Activated CD4-positive, alpha-beta T cell treated with anti-CD3 and anti-CD28 coated beads for 36 hours (primary cell): ENCODE measurements at places on chromosomes 11 and 22.
A peak's percentile ranks its signal among the peaks of the same experiment; 100 is the strongest.

- H3K36me3 ChIP-seq = peaks cover 4% of the 10 kb centered on the region
- peaks cover 59% of the 10 kb centered on the region for H3K4me1 ChIP-seq
- peak; percentile 74 for DNase-seq
- H3K27ac ChIP-seq = peak overlapping the region; percentile 94
Measured at GRCh38 chr22:37082251-37082873, 27.2 kb downstream of the TMPRSS6 start.

GRCh38 chr11:64878494-64879243 is at the start of gene EHD1:
Gene EHD1, minus strand, starts transcription at chr11:64878621. Its CDS starts 157 bp downstream, at chr11:64878464.
- H3K4me3 ChIP-seq = peak within 1 kb of the TSS; percentile 92
- no peaks in the 10 kb centered on the region for H3K27me3 ChIP-seq
- peaks cover 60% of the 10 kb centered on the region for H3K4me1 ChIP-seq
- peak within 1 kb of the TSS; percentile 97 for H3K27ac ChIP-seq

DNA sequence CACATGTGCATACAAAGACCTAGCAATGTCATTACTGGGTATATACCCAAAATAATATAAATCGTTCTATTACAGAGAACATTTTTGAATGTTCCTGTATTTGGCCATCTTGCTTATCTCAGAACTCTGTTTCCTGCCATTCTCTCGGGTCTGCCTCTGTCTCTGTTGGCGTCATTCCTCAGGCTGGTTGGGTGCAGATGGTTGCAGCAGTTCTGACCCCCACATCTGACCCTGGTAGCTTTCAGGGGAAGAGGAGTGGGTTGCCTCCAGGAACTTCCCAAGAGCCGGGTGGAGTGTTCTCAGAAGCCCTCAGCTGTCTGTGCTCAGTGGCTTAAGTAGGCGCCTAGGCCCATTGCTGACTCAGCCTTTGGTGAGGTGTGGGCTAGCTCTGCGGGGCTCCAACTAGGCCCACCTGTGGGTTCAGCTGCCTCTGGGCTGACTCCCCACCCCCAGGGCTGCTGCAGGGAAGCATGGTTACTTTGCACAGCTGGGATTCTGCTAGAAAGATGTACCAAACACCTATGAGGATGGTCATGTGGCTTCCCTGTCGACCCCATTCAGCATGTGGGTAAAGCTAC is 114.0 kb downstream of the TBC1D22A start:
- H3K36me3 ChIP-seq = peaks cover 15% of the 10 kb centered on the region
- DNase-seq = no peak
- H3K27me3 ChIP-seq = no peaks in the 10 kb centered on the region
- H3K4me1 ChIP-seq = peaks cover 13% of the 10 kb centered on the region
- H3K27ac ChIP-seq = no peak overlapping the region

GRCh38 chr11:22193348-22194051 is 615 bp downstream of the ANO5 start:
- H3K27ac ChIP-seq = no peak overlapping the region
- peaks cover 12% of the 10 kb centered on the region for H3K4me1 ChIP-seq
- DNase-seq = peak; percentile 4
- H3K36me3 ChIP-seq = no peaks in the 10 kb centered on the region
- H3K4me3 ChIP-seq = no peak overlapping the region
- peaks cover 38% of the 10 kb centered on the region for H3K27me3 ChIP-seq

GRCh38 chr11:94793002-94793401 is 24.8 kb downstream of the AMOTL1 start:
- no peak overlapping the region for H3K27ac ChIP-seq
- H3K4me1 ChIP-seq = no peaks in the 10 kb centered on the region
- DNase-seq = no peak
- no peak overlapping the region for H3K4me3 ChIP-seq
- H3K36me3 ChIP-seq = no peaks in the 10 kb centered on the region

- H3K4me1 ChIP-seq = peaks cover 13% of the 10 kb centered on the region
- H3K27ac ChIP-seq = no peak overlapping the region
- peaks cover 3% of the 10 kb centered on the region for H3K27me3 ChIP-seq
- no peak for DNase-seq
- H3K36me3 ChIP-seq = no peaks in the 10 kb centered on the region
Measured at GRCh38 chr11:64990222-64990923, 6.4 kb downstream of the BATF2 start.

DNA sequence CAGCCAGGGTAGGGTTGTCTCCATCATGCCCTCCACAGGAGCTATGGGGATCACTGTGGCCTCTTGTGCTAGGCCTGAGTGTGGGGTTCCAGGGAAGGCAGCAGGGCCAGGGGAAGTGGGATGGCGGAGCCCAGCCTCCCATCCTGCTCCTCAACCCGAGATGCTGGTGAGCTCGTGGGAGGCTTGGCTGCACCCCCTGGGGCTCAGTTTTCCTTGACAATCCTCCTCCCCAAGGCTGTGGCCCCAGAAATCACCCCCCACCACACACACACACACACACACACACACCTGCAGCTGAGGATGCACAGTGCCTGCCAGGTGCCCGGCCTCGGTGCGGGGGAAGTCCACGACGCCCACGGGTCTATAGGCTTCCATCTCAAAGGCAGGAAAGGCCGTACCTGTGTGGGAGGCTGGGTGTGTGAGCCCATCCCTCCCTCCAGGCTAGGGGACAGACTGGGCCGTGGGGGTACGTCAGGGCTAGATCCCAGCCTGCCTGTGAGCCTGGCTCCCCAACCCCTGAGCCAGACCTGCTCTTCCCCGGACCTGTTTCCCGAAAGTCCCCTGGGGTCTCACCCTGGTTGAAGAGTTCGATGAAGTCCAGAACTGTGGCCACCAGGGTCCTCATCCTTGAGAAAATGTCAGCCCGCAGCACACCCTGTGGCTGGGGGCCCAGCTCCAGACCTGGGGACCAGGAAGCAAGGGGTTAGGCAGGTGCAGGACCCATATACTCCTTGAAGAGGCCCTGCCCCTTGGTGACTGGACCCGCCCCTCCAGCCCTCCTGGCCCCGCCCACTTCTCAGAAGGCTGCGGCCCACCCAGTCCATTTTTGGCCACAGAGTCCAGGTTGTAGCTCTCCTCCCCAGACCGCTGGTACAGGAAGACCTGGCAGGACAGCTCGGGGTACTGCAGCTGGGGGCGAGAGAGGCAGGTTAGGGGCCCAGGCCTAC is 5.2 kb upstream of the TBX10 start:
- no peaks in the 10 kb centered on the region for H3K27me3 ChIP-seq
- no peak for DNase-seq
- H3K27ac ChIP-seq = no peak overlapping the region
- H3K4me1 ChIP-seq = peaks cover 25% of the 10 kb centered on the region
- no peak overlapping the region for H3K4me3 ChIP-seq

- H3K27me3 ChIP-seq = peaks cover 19% of the 10 kb centered on the region
- no peak overlapping the region for H3K4me3 ChIP-seq
- H3K36me3 ChIP-seq = no peaks in the 10 kb centered on the region
- DNase-seq = no peak
Measured at GRCh38 chr11:115167456-115167855, 336.8 kb downstream of the CADM1 start.

DNA sequence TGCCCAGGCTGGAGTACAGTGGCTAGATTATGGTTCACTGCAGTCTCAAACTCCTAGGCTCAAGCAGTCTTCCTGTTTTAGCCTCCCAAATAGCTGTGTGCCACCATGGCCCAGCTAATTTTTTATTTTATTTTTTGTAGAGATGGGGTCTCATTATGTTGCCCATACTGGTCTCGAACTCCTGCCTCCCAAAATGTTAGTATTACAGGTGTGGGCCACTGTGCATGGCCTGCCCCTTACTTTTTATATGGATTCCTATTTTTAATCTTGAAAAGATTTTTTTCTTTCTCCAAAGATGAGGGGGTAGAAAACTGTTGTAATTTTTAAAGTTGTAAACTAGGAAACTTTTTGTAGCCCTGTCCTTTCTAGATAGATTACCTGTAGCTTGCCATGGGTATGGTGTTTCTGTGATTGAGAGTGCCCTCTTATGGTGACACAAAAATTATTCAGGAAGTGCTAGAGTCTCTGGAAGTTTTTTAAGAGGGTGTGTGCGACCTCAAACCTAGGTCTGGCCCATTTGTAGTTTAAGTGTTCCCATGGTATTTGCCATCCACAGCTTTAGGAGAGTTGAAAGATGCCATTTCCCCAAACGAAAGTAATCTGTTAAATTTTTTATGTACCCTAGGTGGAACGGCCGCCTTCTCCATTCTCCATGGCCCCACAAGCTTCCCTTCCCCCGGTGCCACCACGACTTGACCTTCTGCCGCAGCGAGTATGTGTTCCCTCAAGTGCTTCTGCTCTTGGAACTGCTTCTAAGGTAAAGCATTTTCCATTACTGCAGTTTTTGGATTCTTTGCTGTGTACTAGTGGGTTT is 32.4 kb downstream of the MCAM start:
- H3K36me3 ChIP-seq = peaks cover 21% of the 10 kb centered on the region
- no peak for DNase-seq
- no peaks in the 10 kb centered on the region for H3K27me3 ChIP-seq

DNA sequence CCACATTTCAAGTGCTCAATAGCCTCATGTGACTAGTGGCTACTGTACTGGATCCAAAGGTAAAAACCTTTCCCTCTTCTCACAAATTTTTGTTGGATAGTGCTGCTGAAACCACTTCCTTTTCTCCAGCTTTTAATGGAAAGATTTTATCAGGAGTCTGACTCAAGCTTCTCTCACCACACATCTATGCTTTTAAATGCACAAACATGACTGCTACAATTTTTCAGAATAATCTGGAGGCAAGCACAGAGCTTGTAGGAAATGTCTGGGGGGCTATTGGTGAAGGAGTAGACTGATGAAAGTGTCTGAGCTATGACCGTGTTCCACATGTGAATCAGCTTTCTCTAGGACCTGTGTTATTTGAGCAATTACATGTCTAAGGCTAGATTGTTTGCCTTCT is 101.1 kb upstream of the FAT3 start:
- no peak overlapping the region for H3K27ac ChIP-seq
- H3K4me1 ChIP-seq = no peaks in the 10 kb centered on the region
- H3K4me3 ChIP-seq = no peak overlapping the region
- DNase-seq = no peak
- H3K27me3 ChIP-seq = no peaks in the 10 kb centered on the region

DNA sequence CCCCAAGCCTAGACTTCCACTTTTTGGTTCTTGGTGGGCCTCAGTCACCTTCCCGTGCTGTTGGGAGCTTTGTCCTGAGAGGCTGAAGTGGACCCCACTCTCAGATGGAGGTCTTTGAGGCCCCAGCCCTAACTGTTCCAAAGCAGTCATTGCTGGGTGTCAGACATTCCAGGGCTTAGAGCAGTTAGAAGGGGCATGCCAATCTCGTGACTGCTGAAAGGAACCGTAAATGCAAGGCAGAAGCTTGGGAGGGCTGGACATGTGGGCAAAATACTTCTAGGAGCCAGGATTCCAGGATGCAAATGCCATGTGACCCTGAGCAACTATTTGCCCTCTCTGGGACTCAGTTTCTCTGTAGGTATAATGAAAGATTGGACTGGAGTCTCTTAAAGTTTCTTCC is 118.8 kb upstream of the CRYBB3 start:
- H3K27ac ChIP-seq = no peak overlapping the region
- no peaks in the 10 kb centered on the region for H3K27me3 ChIP-seq
- no peak overlapping the region for H3K4me3 ChIP-seq
- H3K4me1 ChIP-seq = peaks cover 76% of the 10 kb centered on the region
- no peak for DNase-seq

- H3K4me1 ChIP-seq = no peaks in the 10 kb centered on the region
- no peaks in the 10 kb centered on the region for H3K36me3 ChIP-seq
- no peak overlapping the region for H3K4me3 ChIP-seq
- H3K27ac ChIP-seq = no peak overlapping the region
Measured at GRCh38 chr11:11389238-11389637, 36.2 kb upstream of the CSNK2A3 start.

- no peak for DNase-seq
- no peaks in the 10 kb centered on the region for H3K4me1 ChIP-seq
- H3K36me3 ChIP-seq = no peaks in the 10 kb centered on the region
Measured at GRCh38 chr11:27573024-27573423, 66.5 kb upstream of the LIN7C start.

- DNase-seq = no peak
- peaks cover 30% of the 10 kb centered on the region for H3K4me1 ChIP-seq
- peaks cover 19% of the 10 kb centered on the region for H3K36me3 ChIP-seq
- no peaks in the 10 kb centered on the region for H3K27me3 ChIP-seq
- peak overlapping the region; percentile 96 for H3K27ac ChIP-seq
Measured at GRCh38 chr11:64306876-64307622, 1.7 kb downstream of the ESRRA start.

DNA sequence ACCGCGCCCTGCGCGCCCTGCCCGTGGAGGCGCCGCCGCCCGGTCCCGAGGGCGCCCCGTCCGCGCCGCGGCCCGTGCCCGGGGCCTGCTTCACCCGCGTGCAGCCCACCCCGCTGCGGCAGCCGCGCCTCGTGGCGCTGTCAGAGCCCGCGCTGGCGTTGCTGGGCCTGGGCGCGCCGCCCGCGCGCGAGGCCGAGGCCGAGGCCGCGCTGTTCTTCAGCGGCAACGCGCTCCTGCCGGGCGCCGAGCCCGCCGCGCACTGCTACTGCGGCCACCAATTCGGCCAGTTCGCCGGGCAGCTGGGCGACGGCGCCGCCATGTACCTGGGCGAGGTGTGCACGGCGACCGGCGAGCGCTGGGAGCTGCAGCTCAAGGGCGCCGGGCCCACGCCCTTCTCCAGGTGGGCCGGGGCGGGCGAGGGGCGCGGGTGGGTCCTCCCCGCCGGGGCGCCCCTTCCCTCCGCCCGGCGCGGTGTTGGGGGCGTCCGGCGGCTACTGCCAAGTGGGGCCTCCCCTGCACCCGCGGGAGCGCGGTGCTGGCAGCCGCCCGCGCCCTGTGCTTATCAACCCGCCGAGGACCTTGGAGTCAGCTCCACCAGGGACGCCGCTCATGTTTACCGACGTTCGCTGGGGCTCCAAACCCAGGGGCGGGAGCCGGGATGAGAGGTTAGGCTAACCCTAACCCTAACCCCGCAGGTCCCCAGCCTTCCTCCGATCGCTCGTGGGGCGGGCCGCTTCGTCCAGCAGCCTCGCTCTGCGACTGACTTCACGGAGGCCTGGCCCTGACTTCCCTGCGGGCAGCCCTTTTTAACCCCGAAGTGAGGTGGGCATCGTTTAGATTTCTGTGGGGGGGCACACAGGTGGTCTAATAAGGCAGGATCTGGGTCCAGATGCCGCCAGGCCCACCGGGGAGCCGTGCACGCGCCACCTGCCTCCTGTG is 649 bp downstream of the SELENOO start:
- peak; percentile 50 for DNase-seq
- peak overlapping the region; percentile 79 for H3K4me3 ChIP-seq
- H3K27ac ChIP-seq = peak overlapping the region; percentile 19
- peaks cover 23% of the 10 kb centered on the region for H3K4me1 ChIP-seq

- no peak overlapping the region for H3K4me3 ChIP-seq
- H3K27me3 ChIP-seq = peaks cover 4% of the 10 kb centered on the region
- no peaks in the 10 kb centered on the region for H3K4me1 ChIP-seq
- H3K27ac ChIP-seq = no peak overlapping the region
- no peak for DNase-seq
- no peaks in the 10 kb centered on the region for H3K36me3 ChIP-seq
Measured at GRCh38 chr11:60710482-60710881, 11.1 kb downstream of the MS4A8 start.
